Right renal cortex interstitium (tissue), 3 donors: ENCODE measurements at places on chromosomes 16 and 17. TPM values are rescaled to one million over a fixed set of nuclear protein-coding genes. Genes with fewer than 3 reads are reported as not detected.

DNA sequence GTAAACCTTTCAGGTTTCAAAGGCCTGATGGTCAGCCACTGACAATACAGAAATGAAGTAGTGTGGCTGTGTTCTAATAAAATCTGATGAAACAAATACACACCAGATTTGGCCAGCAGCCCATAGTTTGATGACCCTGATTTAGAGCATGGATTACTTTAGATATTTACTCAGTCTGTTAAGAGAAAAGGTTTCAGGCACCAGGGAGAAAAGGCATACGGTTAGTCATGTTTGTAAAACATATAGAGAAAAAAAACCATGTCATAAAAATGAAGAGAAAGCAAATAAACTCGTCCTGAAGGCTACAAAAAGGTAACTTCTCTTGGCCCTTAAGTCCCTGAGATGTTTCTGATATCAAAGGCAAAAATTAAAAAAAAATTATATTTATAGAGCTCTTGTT is 112.1 kb downstream of the ADAMTS18 start:
- DNase-seq = no peak

DNA sequence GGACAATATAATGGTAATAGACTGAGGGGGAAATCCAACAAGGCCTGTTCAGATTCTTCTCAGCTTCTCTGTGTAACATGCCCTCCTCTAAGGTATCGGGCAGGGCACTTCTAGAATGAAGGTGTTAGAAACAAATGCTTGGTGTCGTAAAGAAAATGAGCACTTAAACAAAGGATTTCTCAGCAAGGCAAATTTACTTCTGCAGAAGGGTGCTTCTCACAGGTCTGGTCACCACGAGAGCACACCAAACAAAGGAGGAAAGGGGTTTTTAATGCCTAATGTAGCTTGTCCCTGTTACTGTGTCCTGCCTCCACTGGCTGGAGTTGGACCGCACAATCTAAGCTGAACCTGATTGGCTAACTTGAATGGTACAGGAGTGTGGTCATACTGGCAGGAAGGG is 642.6 kb upstream of the CDH8 start:
- DNase-seq = no peak

- no peak for DNase-seq
Measured at GRCh38 chr16:84228256-84228838, 11.5 kb downstream of the KCNG4 start.

- DNase-seq = no peak
Measured at GRCh38 chr17:63764716-63765115, 8.7 kb downstream of the CCDC47 start.

ALDH3A1 gene
- polyA plus RNA-seq = 0.75 TPM

BAIAP3 gene
- 5.1 TPM for polyA plus RNA-seq
